H1 (cell line): ENCODE measurements at places on chromosomes 16 and 17. TPM values are rescaled to one million over a fixed set of nuclear protein-coding genes. Genes with fewer than 3 reads are reported as not detected.

Gene CCL23
- total RNA-seq = not detected in 2 replicates

GRCh38 chr17:17118399-17118798 is 76.1 kb downstream of the MPRIP start:
- no peak for DNase-seq

- no peak for DNase-seq
These were observed 103.8 kb upstream of the CRHR1 start for GRCh38 chr17:45680360-45680759.

GRCh38 chr17:50686494-50687199 is 21.1 kb downstream of the ANKRD40 start:
- no peak for DNase-seq

DNA sequence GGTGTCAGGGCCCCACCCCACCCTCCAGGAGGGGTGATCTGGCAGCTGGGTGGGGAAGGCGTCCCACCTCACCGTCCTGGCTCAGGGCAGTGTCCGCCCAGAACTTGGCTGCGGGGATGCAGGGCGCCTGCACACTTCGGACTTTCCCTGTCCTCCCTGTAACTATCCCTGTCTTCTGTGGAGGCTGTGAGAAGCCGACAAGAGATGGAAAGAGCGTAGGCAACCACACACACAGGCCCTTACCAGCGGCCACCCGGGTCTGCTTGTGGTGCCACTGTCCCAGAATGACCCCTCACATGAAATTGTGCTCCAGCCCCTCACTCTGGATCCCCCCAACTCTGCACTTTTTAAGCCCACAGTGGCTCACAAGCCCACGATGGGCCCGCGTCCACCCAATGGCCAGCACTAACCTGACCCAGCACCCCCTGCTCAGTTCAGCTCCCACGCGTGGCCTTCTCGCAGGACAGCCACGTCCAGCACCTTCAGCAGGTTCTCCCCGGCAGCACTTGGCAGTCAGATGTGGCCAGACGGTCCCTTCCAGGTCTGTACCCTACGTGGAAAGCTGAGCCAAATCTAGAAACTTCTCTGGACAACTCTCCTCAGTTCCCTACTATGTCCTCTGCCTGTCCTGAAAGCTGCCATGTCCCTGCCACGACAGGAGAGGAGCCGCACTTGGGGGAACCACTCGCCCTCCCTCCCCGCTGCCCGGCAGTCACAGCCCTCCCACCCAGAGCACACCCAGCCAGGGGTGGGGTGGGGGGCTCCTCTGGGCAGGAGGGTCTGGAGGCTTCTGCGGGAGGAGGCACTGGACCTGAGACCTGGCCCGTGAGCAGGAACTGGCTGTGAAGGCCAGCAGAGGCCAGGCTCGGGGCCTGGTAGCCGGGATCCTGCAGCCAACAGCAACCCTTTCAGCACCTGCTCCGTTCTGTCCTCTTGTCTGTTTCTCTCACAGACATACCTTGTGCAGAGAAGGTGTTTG is 38.0 kb downstream of the PEMT start:
- no peak for DNase-seq

GRCh38 chr16:468068-468821 is 42.8 kb downstream of the RAB11FIP3 start:
- DNase-seq = no peak

DNA sequence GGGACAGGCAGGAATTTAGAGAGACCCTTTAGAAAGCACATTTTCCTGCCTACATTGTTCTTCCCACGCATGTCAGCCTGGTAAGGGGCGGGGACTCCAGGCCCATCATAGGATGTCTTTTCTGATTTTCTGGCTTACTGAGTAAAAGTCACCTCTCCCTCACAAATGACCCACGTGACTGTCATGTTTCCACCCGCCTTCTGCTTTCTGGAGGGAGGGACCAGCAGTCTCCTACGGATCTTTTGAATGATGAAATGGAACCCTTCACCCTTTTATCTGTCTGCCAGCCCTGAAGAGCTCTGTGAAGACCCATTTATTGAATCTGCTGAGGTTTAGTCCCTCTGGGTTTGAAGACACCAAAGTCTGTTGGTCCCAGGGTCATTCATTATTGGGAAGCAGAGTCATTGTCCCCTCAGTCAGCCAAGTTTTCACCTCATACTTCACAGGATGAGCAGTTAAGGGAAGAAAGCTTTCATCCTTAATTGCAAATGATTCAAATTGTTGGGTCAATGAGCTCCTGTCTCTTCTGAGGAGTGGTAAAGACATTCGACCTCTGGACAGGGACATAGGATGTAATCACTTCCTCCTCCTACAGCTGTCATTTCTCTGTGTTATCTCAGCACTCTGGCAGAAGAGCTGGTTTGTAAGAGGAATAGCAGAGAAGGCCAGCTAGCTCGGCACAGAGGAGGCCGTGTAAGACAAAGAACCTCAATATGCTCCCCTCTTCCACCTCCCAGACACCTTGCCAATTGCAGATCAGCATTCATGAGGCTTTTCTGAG is 446.1 kb downstream of the HS3ST3B1 start:
- DNase-seq = no peak
